ENCODE measurements at places on chromosomes 7 and 10. TPM values are rescaled to one million over a fixed set of nuclear protein-coding genes. Genes with fewer than 3 reads are reported as not detected.

The ENTPD1 gene
- polyA plus RNA-seq: 8.8 TPM

The ADAM12 gene
- polyA plus RNA-seq: 9.2 TPM

The CDNF gene
- polyA plus RNA-seq: 2.9 TPM

The FAM221A gene
- 14.7 TPM for polyA plus RNA-seq

The CALCR gene
- polyA plus RNA-seq: not detected

The PON1 gene
- polyA plus RNA-seq: not detected

The CYP26C1 gene
- polyA plus RNA-seq: not detected

The VGF gene
- polyA plus RNA-seq: 8.6 TPM

The CADPS2 gene
- 7.3 TPM for polyA plus RNA-seq

The MGAM2 gene
- polyA plus RNA-seq: 1.3 TPM

The VSTM4 gene
- polyA plus RNA-seq: 18.2 TPM

The ENKUR gene
- polyA plus RNA-seq: not detected

Measured in adipose tissue (tissue), 3 donors.